ENCODE measurements at places on chromosomes 3 and 15.

GRCh38 chr3:143311096-143311495, 191.5 kb downstream of the CHST2 start:
- peak; percentile 44 for DNase-seq

GRCh38 chr3:162842549-162843216, 1346.1 kb downstream of the OTOL1 start:
- DNase-seq = no peak

DNA sequence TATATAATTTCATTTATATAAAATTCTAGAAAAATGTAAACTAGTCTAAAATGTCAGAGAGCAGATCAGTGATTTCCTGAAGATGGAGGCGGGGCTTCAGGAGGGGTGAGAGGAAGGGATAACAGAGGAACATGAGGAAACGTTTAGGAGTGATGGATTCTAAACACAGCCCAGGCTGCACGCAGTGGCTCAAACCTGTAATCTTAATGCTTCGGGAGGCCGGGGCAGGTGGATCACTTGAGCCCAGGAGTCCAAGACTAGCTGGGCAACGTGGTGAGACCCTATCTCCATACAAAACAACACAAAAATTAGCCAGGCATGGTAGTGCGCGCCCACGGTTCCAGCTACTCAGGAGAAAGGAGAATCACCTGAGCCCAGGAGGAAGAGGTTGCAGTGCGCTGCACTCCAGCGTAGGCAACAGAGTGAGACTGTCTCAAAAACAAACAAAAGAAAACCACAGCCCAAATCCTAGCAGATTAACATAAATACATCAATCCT, 18.0 kb upstream of the IQCF1 start:
- no peak for DNase-seq

- DNase-seq = no peak
Measured at GRCh38 chr15:26945046-26945445, 25.9 kb upstream of the GABRG3 start.

DNA sequence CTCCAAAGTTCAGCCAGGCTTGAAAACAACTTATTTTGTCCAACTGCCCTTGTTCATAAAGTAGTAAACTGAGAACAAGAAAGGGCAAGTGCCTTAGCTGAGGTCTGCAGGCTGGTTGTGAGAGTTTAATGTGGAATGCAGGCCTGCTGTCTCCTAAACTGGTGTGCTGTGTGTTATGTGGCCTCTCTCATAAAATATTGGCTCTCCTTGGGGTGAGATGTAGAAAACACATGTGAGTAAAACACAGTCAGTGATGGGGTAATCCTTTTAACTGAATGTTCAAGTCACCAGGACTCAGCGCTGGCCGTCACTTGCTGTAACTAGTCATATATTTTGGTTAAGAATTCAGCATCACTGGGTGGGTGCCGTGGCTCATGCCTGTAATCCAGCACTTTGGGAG, 7.1 kb upstream of the ST6GAL1 start:
- no peak for DNase-seq

- DNase-seq = no peak
Measured at GRCh38 chr3:76352051-76352450, 566.7 kb upstream of the ZNF717 start.

DNA sequence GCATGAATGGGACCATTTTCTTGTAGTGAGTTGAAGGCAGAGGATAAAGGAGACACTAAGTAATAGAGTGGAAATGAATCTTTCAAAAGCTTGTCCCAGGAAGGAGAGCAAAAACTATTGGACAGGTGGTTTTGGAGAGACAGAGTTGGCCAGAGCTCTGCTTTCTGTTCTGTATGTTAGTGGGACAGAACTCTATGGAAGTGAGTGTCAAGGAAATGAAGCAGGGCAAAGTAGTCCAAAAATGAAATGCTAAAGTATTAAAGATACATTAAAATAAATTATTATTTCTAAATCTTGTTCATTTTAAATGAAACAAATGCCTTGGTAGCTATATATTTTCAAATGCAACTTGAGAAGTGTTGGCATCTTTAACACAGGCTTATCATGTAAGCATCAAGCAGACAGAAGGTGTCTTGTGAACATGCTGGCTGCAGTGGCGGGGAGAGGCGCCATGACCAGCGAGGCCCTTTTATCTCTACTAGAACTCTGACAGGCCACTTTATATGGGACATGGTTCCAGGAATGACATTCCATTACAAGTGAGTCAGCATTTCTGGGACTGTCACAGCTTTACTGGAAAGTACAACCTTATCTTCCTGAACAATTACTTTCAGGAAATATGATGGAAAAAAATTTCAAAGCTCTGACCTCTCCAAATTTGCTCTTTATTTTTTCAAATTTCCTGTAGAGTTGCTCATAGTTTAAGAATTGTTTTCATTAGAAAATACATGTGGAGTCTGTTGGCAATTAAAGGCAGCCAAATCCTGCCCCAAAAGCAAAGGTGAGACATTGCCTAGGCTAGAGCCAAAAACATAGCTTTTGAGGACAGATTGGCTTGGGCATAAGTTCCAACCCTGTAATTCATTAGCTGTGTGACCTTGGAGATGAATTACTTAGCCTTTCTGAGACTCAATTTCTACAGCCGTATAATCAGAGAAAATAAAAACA, 106.5 kb downstream of the ECT2 start:
- peak; percentile 87 for DNase-seq

DNA sequence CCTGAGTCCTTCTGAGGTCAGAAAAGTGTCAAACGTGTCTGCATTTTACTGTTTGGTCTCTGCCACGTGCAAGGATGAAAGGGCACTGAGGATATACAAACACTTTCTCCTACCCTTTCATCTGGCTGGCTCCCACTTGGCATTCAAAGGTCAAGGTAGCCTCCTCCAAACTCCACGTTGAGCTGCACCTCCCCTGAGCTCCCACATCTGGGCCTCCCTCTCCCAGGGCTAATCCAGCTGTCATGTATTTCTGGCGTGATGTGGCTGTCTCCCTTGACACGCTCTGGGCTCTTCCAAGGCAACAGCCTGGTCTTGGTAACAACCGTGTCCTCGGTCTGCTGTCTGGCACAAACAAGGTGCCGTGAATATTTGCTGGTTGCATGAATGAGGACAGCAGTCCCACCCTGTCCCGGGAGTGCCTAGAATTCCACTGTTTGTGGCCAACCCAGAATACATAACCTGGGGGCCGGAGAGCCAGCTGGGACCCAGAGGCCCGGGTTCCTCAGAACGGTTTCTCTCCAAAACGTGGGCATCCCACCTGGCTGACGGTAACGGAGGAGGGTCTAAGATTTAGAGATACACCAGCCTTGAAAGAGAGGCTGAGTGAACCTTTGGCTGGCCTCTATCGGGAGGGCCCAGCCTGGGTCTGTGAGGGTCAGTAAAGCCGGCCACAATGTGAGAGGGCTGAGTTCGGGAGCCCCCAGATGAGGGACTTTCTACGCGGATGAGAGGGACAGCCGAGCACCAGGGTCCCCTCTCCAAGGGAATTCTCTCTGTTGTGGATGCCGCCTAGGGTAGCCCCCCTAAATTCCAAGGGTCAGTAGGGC, 767 bp downstream of the GLT8D1 start:
- no peak for DNase-seq

GRCh38 chr15:38212729-38213351, 39.8 kb upstream of the SPRED1 start:
- DNase-seq = no peak

GRCh38 chr15:78624651-78625590, 4.1 kb upstream of the CHRNA3 start:
- no peak for DNase-seq
